Memory B cell (primary cell): ENCODE measurements at places on chromosomes 2 and 18.

DNA sequence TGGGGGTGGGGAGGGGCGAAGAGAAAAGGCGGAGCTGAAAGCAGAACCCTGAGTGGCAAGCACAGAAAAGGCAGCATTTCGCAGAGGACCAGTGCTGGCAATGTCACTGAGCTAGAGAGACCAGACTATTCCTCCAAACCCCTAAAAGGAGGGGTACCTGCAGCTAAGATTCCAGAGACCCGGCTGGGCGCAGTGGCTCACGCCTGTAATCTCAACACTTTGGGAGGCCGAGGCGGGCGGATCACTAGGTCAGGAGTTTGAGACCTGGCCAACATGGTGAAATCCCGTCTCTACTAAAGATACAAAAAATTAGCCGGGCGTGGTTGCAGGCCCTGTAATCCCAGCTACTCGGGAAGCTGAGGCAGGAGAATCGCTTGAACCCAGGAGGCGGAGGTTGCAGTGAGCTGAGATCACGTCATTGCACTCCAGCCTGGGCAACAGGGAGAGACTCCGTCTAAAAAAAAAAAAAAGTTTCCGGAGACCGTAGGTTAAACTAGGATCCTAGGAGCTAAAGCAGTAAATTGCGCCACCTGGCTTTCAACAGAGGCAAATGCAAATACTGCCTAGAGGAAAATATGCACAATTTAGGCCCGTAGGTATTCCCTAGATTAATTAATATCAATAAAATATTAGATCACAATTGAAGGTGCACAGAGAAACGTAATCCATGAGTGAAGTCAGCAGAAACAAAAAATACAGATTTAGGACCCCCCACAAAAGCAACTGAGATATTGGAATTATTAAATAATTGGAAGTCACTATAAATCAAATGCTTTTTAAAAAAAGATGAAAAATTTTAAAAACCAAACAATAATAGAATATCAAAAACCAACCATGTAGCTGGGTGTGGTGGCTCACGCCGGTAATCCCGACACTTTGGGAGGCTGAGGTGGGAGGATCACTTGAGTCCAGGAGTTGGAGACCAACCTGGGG is 4.9 kb downstream of the UCN start:
- H3K27me3 ChIP-seq: peaks cover 11% of the 10 kb centered on the region
- H3K27ac ChIP-seq: no peak overlapping the region
- H3K4me1 ChIP-seq: peaks cover 8% of the 10 kb centered on the region
- no peaks in the 10 kb centered on the region for H3K36me3 ChIP-seq
- peak overlapping the region; percentile 77 for H3K4me3 ChIP-seq

GRCh38 chr18:45403341-45404049 is 211.8 kb upstream of the SLC14A2 start:
- no peak overlapping the region for H3K27ac ChIP-seq
- no peaks in the 10 kb centered on the region for H3K4me1 ChIP-seq

GRCh38 chr2:236179236-236180075 is 11.3 kb upstream of the GBX2 start:
- no peaks in the 10 kb centered on the region for H3K4me1 ChIP-seq
- H3K27me3 ChIP-seq: peaks cover 20% of the 10 kb centered on the region
- no peak for DNase-seq
- peaks cover 2% of the 10 kb centered on the region for H3K36me3 ChIP-seq
- H3K4me3 ChIP-seq: no peak overlapping the region

DNA sequence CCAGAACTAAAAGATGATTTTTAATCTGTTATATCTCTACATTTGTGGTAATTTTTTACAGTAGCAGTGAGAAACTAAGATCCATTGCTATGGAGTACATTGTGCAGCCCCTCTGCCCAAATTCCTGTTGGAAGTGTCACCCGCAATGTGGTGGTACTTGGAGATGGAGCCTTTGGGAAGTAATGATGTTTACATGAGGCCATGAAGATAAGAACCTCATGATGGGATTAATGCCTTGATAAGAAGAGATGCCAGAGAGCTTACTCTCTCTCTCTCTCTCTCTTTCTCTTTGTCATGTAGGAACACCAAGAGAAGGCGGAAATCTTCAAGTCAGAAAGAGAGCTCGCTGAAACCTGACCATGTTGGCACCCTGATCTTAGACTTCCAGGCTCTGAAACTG is 535.4 kb downstream of the PID1 start:
- H3K27ac ChIP-seq: no peak overlapping the region
- DNase-seq: no peak
- H3K36me3 ChIP-seq: no peaks in the 10 kb centered on the region
- H3K4me1 ChIP-seq: no peaks in the 10 kb centered on the region
- no peak overlapping the region for H3K4me3 ChIP-seq

DNA sequence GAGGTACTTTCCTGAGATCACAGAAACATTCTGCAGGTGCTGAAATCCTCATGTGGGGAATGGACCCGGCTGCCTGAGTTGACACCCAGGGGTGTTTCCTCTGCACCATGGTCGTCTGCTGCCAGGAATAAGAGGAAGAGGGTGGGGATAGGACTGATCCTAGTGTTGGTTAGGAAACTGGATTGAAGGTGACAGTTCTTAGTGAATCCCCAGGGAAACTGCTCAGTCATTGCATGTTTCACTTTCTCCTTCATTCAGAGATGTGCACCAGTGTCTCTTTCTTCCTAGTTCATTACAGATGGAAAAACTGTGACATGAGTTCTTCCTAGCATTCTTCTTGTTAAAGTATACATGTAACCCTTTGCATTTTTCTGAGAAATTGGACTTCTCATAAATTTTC is 294.3 kb downstream of the PTGR3 start:
- no peak overlapping the region for H3K4me3 ChIP-seq
- H3K36me3 ChIP-seq: peaks cover 7% of the 10 kb centered on the region
- no peaks in the 10 kb centered on the region for H3K27me3 ChIP-seq
- H3K4me1 ChIP-seq: no peaks in the 10 kb centered on the region
- DNase-seq: no peak

DNA sequence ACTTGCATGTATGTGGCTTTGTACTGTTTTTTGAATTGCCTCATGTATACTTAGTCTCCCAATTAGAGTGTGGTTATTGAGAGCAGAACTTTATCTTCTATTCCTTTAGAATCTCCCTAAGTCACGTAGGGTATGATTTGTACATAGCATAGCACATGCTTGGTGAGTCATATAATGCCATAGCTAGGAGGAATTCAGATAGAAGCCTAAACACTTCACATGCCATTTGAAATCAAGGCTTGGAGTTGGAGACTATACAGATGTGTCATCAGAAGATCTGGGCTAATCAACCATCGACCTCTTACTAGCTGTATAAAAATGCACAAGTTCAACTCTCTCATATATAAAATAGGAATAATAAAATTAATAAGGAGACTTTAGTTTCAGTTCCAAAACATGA is 222.6 kb upstream of the ST6GAL2 start:
- DNase-seq: no peak
- H3K4me1 ChIP-seq: no peaks in the 10 kb centered on the region
- H3K27me3 ChIP-seq: no peaks in the 10 kb centered on the region
- no peak overlapping the region for H3K4me3 ChIP-seq
- no peaks in the 10 kb centered on the region for H3K36me3 ChIP-seq

DNA sequence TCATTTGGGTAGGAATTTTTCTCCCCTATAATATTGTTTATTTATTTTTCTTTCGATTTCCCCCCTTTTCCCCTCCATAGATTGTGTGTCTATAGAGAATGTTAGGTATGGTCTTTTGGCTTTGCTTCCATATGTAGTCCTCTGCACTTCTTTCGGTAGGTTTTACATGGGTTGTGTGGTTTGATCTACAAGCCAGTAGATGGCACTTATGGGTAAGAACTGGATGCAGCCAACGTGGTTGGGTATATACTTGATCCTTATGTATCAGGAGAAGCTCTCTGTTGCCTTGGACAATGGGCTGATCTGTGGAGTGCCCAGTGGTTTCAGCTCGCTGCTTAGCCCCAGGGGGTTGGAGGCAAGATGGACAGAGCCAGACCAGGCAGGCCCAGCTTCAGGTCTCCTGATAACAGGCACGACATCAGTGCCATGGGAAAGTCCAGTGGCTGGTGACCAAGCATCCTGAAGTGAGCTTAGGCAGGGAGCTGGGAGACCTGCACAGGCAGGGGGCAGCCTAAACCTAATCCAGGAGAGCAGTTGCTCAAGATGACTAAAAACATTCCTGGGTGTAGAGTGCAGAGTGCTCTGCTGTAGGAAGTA is 488.3 kb downstream of the CCDC85A start:
- H3K27ac ChIP-seq: no peak overlapping the region
- no peaks in the 10 kb centered on the region for H3K4me1 ChIP-seq
- no peaks in the 10 kb centered on the region for H3K36me3 ChIP-seq
- no peak for DNase-seq
- H3K4me3 ChIP-seq: no peak overlapping the region

DNA sequence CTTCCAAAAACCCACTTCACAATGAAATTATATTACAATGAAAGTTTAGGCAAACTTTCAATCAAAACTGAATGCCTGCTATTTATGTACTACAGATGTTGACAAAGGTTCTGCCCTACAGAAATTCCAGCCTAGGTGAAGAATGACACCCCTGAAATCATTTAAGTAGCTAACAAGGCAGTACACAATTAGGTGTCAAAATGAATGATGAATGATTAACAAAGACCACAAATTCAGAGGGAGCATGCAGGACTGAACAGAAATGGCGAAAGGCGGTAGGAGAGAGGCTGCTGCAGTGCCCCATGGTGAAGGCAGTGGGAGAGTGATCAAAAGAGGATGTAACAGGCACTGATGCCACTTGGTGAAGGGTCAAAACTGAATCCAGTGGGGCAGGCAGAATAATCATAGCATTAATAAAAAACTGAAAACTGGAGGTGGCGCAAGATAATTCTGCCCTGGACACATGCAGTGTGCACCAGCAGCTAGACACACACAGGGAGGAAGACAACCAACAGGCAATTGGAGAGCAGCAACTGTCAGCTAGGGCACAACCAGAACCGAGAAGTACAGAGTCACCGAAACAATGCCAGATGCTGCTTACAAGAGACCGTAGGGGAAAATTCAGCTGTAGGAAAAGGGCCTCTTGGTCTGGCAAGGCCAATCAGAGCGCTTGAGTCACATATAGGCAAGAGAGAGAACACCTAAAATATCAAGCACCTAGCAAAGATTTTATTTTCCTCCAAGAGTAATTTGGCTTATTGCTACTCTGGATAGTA is 4.5 kb downstream of the TMEM131 start:
- H3K4me3 ChIP-seq: peak overlapping the region; percentile 81
- no peak for DNase-seq
- peaks cover 57% of the 10 kb centered on the region for H3K4me1 ChIP-seq
- peak overlapping the region; percentile 72 for H3K27ac ChIP-seq

DNA sequence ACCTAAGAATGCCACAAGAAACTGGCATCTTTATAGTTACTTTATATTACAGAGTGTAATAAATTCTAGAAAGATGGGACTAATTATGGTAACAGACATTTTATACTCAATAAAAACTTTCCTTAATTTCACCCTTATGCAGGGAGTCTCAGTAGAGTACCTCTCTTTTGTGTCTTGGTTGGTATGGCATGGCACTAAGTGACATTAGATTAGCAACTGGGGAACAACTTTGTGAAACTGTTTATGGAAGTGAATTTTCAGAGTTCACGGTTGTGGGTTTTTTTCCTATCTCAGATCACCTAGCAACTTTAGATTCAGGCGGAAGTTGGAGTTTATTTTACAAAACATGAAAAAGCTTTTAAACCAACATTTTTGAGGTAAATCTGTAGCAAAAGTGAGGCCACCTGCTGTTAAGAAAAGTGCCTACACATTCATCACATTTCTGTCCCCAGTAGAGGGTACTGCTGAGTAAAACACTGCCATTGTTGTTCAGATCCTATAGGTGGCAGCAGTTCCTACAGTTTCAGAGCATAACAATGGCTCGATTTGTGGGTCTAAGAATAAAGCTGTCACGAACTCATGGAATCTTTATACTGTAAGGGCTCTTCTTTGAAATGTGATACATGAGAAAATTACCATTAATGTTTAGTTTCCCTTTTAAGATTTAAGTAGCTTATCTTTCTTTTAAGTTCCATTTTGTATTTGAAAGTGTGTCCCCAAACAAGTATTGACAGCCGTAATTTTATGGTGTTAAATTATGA is 117.6 kb downstream of the CAMKMT start:
- H3K4me3 ChIP-seq: no peak overlapping the region
- no peaks in the 10 kb centered on the region for H3K4me1 ChIP-seq
- peaks cover 2% of the 10 kb centered on the region for H3K36me3 ChIP-seq
- no peak overlapping the region for H3K27ac ChIP-seq

GRCh38 chr18:46261799-46262198 is 157.6 kb downstream of the HAUS1 start:
- peak overlapping the region; percentile 50 for H3K27ac ChIP-seq
- peaks cover 28% of the 10 kb centered on the region for H3K36me3 ChIP-seq
- no peak for DNase-seq
- no peaks in the 10 kb centered on the region for H3K27me3 ChIP-seq

GRCh38 chr18:62324917-62325805 is at the start of gene TNFRSF11A:
TSS of gene TNFRSF11A (plus strand) at chr18:62325310. CDS start at chr18:62325353, 43 bp downstream.
- peaks cover 19% of the 10 kb centered on the region for H3K4me1 ChIP-seq
- peak within 1 kb of the TSS; percentile 79 for H3K4me3 ChIP-seq
- H3K27me3 ChIP-seq: peaks cover 37% of the 10 kb centered on the region
- peak; percentile 40 for DNase-seq
- no peak within 1 kb of the TSS for H3K27ac ChIP-seq

DNA sequence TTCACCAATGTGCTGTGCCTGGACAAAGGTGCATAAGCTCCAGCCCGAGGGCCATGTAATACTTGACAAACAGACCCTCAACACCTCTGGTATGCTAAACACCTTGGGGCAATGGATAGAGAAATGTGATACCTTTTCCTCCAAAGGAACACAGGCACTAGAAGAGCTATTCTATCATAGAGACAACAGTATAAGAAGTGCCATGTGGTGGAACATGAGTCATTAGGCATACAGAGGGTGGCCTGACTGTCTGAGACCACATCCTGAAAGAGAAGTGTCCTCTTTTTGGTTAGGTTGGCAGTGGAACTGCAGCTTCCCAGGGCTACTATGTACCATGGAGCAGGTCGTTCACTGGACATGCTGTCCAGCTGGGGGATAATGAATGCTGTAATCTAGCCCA is 153.9 kb downstream of the INSIG2 start:
- H3K36me3 ChIP-seq: no peaks in the 10 kb centered on the region
- H3K4me3 ChIP-seq: no peak overlapping the region
- no peak overlapping the region for H3K27ac ChIP-seq
- H3K4me1 ChIP-seq: no peaks in the 10 kb centered on the region
- DNase-seq: no peak

- no peaks in the 10 kb centered on the region for H3K36me3 ChIP-seq
- peaks cover 8% of the 10 kb centered on the region for H3K27me3 ChIP-seq
- no peak overlapping the region for H3K4me3 ChIP-seq
- H3K4me1 ChIP-seq: no peaks in the 10 kb centered on the region
- H3K27ac ChIP-seq: no peak overlapping the region
Observed at GRCh38 chr2:45323344-45323743, 287.7 kb downstream of the SRBD1 start.

DNA sequence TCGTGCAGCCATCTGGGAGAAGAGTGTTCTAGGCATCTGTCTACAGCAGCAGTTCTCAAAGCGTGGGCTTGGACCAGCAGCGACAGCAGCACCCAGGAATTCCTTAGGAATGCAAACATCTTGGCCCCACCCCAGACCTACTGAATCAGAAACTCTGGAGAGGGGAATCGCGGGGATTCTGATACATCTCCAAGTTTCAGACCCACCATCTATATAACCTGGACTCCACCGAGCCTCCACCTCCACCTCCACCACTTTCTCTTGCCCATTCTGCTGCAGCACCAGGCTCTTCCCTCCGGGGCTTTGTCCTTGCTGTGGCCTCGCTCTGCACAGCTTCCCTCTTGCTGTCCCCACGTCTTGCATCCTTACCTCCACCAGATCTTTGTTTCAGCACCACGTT is 256.4 kb downstream of the BCL2 start:
- H3K27ac ChIP-seq: no peak overlapping the region
- peaks cover 2% of the 10 kb centered on the region for H3K36me3 ChIP-seq

GRCh38 chr2:237540823-237541222 is 25.6 kb upstream of the PRLH start:
- no peak for DNase-seq
- H3K36me3 ChIP-seq: no peaks in the 10 kb centered on the region
- no peaks in the 10 kb centered on the region for H3K4me1 ChIP-seq
- peaks cover 14% of the 10 kb centered on the region for H3K27me3 ChIP-seq
- no peak overlapping the region for H3K27ac ChIP-seq
- H3K4me3 ChIP-seq: no peak overlapping the region
